ENCODE measurements at places on chromosomes 4 and X.

- DNase-seq, result no peak
These were observed 688.6 kb downstream of the SH3BGRL start for GRCh38 chrX:81890521-81890920.

DNA sequence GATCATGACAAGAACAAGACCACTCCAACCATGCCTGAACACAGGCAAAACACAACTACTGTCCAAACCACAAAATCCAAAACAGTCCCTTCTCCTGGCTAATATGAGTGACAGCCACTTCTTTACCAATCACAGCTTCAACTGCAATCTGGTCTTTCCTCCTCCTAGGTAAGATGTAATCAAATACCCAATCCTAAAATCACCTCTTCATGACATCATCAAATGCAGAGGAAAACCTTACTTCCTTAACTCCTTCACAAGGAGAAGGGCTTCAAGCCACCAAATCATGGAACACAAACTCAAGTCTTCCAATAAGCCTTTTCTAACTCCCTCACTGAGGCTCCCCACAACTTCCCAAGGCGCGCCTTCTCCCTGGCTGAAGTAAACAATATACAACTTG lies 4.4 kb upstream of the MSL3 start:
- no peak for DNase-seq

- no peak for DNase-seq
These were observed 59.4 kb upstream of the GK2 start for GRCh38 chr4:79467246-79467932.

DNA sequence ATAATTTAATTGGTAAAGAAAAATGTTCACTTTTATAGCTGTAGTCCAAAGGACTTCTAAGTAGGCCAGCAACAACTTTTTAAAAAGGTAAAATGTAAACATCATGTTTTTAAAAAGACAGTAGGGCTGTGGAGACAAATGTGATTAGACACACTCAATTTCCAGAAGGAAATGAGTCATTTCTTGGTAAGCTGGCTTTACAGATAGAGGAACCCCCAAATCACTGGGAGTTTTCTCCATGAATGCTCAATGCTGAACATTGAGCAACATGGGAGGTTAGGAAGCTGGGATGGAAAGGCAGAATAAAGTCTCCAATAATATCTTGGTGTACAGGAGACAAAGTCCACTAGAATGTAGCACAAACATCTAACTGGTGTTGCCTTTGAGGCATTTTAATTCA lies 121.3 kb downstream of the NWD2 start:
- DNase-seq, result no peak

DNA sequence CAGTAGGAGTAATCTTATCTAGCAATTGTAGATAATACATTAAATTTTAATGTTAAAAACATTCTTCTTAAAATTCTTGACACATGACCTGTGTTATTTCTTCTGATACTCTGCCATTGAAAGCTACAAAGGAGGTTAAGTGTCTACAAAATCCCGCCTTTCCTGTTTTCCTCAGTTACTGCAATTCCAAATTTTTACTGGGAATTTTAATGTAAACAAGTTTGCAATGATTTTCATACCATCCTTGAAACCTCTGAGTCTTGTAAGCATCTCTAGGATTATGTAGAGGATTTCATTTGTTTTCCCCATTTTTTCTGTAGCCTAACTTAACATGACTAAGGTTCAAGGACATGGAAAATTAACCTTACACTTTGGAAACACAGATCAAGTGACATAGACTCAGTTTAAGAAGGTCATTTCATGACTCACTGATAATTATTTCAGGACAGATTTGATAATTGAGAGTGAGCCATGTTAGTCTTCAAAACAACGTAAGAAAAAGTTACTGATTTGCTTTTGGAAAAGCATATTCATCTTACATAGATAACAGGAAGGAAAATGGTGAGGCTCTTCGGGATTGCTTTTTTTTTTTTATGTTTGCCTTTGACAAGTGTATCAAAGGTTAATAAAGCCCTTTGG lies 39.6 kb upstream of the PDLIM5 start:
- no peak for DNase-seq

- no peak for DNase-seq
These were observed at the start of gene TMPRSS11F for GRCh38 chr4:68129793-68130192. TSS of gene TMPRSS11F (minus strand) at chr4:68129869. CDS start at chr4:68129820, 49 bp downstream.

DNA sequence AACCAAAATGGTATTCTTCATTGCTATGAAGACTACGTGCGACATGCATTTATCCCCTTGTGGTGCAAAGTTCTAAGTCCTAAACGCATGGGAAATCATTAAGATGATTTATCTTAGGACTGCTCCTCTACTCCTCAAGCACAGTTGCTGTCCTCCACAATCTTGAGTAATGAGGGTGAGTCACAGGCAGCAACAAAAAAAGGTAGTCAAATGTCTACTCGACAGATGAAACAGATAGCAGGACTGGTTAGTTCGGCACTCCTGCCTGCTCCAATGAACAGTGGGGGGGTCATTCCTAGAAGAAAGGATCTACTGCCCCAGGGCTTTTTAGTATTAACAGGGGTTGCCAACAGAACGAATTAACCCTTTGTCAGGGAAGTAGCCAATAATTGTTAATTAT lies 233.7 kb upstream of the FGF13 start:
- no peak for DNase-seq

GRCh38 chr4:152398060-152398459 lies 137.8 kb downstream of the FBXW7 start:
- no peak for DNase-seq

GRCh38 chr4:79209822-79210635 lies 115.8 kb downstream of the NAA11 start:
- no peak for DNase-seq

- DNase-seq, result no peak
These were observed 34.8 kb downstream of the ZFP42 start for GRCh38 chr4:188030401-188030800.

All from stimulated activated CD8-positive, alpha-beta memory T cell treated with anti-CD3 and anti-CD28 coated beads, Interleukin-12 subunit alpha, Interleukin-12 subunit beta, amount 100 ng/mL, for 4 hours (primary cell).